ENCODE measurements at places on chromosomes 16 and 17. TPM values are rescaled to one million over a fixed set of nuclear protein-coding genes. Genes with fewer than 3 reads are reported as not detected.

Gene PRRT2
- 25.5 TPM for total RNA-seq

Gene TMEM98
- total RNA-seq, result 206 TPM

Gene MYL11
- 1.4 TPM for total RNA-seq

Gene NPIPB6
- 6.6 TPM for total RNA-seq

Gene SPATA32
- total RNA-seq, result not detected

Gene GAS7
- total RNA-seq, result 44.0 TPM

Gene C1QTNF8
- total RNA-seq, result 0.20 TPM

Gene PRR29
- total RNA-seq, result 1.9 TPM

Gene HNF1B
- 0.31 TPM for total RNA-seq

Gene TLCD3B
- total RNA-seq, result 1.1 TPM

Gene BRIP1
- total RNA-seq, result 13.3 TPM

Gene HOXB1
- total RNA-seq, result 0.24 TPM

Gene KCNJ16
- 0.29 TPM for total RNA-seq

- no peak for DNase-seq
Measured at GRCh38 chr16:84547546-84548061, 43.1 kb upstream of the MEAK7 start.

DNA sequence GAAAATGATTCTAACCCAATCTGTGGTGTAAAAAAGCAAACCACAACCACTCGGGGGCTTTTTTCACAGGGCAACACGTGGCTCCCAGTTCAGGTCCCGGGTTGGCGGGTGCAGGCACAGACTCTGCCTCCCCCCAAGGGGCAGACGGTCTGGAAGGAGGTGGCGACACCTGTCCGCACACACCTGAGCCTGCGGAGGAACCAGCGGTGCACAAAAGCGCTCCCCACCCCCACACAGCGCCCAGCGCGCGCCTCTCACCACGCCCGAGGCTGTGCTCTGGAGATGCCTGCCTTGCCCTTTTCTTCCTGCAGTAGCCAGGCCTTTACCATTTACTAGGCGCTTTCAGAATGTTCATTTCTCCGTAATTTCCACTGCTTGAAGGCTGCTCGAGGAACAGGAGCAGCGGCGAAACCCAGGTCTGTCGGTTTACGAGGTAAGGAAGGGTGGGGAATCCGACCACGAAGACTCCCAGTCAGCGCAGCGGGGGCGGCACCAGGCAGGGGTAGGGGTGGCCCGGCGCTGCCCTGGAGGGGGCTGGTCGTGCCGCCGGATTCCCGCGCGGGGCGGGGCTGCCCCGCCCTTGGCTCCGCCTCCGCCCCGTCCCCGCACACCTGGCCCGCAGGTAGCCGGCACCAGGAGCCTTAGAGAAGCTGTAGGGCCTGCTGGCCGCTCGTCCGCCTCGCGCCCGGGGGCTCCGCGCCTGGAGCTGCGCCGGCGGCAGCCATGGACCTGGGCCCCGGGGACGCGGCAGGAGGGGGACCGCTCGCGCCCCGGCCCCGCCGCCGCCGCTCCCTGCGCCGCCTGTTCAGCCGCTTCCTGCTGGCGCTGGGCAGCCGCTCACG is at the start of gene USP43:
Gene USP43, plus strand, starts transcription at position 608 of the 842 bp plus-strand sequence. Its CDS starts 116 bp downstream, at position 724.
- peak; percentile 46 for DNase-seq

DNA sequence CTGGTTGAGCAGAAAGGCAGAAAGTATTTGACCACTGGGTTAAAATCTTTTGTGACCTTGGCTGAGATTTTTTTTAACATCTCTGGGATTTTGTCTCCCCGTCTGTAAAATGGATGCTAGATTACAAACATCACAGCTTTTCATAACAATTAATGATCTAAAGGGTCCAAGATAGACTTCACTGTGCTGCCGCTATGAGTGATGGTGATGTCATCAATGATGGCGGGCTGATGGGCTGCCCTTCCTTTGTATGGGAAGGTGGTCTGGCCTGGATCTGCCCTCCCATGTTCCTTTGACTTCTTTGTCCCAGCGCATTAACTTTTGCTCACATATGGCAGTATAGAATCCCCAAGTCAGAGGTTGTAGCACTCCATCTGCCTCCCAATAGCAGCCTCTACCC is 116.7 kb downstream of the IRX5 start:
- DNase-seq, result no peak

DNA sequence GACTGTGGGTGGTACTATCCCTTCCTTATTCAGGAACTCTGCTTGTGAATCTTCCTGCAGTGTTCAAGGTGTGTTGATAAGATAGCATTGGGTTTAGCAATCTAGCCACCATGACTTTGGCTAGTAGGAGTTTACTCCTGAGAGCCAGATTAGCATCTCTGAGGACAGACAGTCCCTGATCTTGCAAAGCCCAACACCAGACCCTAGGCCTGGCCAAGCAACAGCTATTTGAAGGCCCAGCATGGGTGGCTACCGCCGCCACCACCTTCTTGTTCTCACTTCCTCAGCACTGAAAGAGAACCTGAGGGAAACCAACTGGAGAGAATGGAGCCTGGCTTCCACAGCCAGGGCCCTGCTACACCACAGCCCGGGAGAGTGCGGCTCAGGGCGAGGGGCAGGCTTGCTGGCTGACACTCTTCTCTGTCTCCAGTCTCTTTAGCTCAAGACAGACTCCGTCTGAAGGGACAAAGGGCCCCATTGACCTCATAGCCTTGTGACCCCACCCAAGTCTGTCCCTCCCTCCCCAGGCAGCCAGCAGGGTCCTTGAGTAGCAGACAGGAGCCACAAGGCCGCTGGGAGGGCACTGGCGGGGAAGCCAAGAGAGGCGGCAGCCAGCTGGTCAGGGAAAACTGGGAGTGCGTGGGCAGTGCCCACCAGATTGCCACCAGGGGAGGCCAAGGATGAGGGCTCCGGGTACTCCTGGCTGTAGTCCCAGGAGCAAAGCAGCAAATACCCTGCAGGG is 10.9 kb upstream of the ARHGAP23 start:
- no peak for DNase-seq

GRCh38 chr17:9266697-9267117 is 245.4 kb downstream of the NTN1 start:
- DNase-seq, result no peak

DNA sequence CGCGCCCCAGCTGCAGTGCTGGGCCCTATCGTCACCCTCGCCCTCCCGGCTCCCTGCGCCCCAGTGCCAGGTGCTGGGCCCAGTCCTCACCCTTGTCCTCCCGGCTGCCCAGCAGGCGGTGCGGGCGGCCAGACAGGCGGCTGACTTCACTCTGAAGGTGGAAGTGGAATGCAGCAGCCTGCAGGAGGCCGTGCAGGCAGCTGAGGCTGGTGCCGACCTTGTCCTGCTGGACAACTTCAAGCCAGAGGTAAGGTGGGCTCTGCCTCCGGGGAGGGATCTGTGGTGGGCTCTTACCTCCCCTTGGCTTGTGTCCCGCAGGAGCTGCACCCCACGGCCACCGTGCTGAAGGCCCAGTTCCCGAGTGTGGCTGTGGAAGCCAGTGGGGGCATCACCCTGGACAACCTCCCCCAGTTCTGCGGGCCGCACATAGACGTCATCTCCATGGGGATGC is 17.9 kb downstream of the QPRT start:
- DNase-seq, result no peak

- no peak for DNase-seq
Measured at GRCh38 chr17:40338941-40339649, 25.4 kb downstream of the GJD3 start.

GRCh38 chr17:6856051-6856450 is 24.5 kb upstream of the TEKT1 start:
- DNase-seq, result no peak

- DNase-seq, result no peak
Measured at GRCh38 chr17:36879027-36879426, 58.2 kb upstream of the LHX1 start.

DNA sequence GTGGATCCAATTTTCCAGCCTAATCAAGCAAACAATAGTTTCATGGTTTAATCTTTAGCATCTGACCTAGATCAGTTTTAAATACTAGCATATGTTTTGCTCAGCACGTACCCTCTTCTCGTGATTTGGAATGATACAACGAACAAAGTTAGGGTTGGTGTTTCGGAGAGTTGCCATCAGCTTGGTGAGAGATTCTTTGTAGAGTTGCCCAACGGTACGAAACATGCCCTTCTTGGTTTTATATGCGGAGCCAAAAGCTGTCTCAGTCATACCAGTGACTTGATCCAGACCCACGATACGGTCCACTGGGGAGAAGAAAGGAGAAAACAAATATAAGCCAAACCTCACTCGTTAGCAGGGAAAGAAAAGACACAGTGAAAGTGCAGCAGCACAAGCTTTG is 85.3 kb downstream of the NDEL1 start:
- DNase-seq, result no peak

- DNase-seq, result no peak
Measured at GRCh38 chr16:73563709-73564108, 515.8 kb upstream of the ZFHX3 start.

DNA sequence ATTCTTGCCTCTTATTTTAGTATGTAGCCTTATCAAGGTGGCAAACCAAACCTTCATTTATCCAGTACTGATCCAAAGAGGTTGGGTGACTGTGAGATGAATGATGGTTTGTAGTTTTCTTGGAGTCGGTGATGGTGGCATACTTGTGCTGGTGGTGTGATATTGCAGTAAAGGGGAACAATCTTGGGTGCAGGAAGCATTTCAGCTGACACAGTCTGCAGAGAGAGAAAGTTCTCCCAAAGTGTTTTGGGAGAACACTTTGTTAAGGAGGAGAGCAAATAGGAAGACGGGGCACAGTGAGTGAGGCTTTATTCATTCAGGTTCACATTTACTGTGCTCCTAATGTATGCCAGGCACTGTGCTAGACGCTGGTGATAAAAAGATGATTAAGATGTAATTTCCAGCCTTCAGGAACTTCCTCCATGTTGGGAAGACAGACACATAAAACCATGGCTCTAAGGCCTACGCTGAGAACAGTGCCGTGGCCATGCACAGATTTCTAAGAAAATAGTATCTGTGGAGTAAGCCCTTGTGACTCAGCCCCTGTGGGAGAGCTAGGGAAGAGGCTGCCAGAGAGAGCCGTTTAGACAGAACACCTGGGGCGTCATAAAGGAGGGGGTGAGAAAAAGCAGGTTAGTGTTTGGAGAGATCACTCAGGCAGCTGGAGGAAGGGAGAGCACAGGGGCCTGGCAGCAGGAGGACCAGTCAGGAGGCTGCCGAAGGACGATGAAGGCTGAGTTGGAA is 13.8 kb downstream of the HEATR3 start:
- no peak for DNase-seq

GRCh38 chr17:71866095-71866494 is 254.7 kb upstream of the SOX9 start:
- no peak for DNase-seq

DNA sequence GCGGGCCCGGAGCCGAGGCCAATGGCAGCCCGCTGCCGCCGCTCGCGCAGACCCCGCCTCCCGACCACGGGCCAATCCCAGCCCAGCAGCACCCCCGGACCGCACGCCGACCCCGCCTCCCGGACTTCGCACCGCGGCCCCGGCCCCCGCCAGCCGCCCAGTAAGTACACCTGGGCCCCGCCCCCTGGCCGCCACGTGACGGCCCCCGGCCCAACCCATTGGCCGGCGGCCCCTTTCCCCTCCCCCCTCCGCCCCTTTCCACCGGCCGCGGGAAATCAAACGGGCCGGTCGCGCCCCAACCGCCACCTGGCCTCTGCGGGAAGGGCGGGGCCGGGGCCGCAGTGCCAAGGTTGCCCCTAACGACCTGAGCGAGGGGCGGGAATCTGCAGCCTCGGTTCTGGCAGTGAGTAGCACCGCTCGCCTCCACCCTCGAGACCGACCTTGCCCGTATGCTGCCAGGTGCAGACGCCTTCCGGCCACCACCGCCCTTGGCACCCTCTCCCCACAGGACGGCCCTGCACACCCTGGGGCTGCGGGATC is at the start of gene YBX2:
Gene YBX2, minus strand, starts transcription at position 26 of the 540 bp plus-strand sequence. CDS start 139 bp downstream, outside the sequence.
- peak; percentile 81 for DNase-seq

- no peak for DNase-seq
Measured at GRCh38 chr16:53018834-53019416, 33.8 kb downstream of the CHD9NB start.

GRCh38 chr17:34393401-34393800 is 30.4 kb upstream of the CCL1 start:
- DNase-seq, result no peak

DNA sequence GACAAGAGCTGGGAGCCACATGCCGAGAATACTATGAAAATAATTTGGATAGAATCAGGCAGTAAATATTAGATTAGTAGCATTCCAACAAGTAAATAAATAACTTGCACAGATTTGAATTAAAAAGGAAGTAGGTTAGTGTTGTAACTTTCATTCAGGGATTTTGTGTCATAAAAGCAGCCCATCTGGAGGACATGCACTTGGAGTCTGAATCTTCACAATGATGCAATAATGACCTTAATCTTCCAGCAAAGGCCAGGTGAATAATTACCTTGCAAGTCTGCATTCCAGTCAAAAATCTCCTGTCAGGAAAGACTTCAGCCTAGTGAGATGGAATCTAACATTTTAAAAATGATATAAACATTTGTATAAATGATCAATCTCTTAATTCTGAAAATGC is 518.1 kb downstream of the KCNJ2 start:
- DNase-seq, result no peak

DNA sequence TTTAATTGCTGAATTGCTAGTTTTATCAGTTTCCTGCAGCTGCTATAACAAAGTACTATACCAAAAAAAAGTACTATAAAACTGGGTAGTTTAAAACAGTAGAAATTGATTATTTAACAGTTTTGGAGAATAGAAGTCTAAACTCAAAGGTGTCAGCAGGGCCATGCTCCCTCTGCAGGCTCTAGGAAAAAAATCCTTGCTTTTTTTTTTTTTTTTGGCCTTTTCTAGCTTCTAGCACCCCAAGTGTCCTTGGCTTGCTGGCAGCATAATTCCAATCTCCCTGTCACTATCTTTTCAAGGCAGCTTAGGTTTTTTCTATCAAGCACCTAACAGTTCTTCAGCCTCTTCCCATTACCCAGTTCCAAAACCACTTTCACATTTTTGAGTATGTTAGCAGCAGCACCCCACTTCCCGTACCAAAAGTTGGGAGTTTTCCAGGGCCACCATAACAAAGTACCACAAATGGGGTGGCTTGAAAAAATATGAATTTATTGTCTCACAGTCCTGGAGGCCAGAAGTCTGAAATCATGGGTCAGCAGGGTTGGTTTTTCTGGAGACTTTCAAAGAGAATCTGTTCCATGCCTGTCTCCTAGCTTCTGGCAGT is 37.4 kb downstream of the BPTF start:
- no peak for DNase-seq

DNA sequence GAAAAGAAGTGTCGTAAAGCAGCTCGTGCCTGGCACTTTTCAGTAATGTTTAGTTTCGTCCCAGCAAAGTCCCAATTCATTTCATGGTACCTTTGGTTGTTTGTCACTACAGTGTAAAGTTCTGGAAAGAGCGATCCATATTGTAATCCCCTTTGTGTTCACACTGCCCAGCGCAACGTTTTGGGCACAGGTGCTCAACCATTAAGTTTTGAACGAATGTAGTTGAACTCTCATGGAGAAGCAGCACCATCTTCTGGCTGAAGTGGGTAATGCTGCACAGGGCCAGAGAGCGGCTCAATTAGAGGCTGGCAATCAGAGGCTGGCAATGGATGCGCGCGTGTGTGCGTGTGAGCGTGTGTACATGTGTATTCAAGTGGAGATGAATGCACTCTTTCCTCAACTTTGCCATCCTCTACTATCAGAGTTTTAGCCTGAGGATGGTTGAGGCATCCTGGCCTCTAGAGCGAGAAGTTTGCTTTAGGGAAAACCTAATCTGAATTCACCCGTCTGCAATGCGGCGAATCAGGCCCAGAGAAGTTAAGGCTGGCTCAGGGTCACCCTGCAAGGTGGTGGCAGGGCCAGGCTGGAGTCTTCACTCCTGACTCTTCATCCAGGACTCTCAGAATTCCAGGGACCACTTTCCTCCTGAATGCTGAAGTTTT is 29.9 kb downstream of the DYNLL2 start:
- DNase-seq, result peak; percentile 48

GRCh38 chr16:56988161-56988947 is 1.0 kb upstream of the NLRC5 start:
- DNase-seq, result no peak
